Esophagus squamous epithelium (tissue), 5 donors: ENCODE measurements at places on chromosomes 5 and 9.

DNA sequence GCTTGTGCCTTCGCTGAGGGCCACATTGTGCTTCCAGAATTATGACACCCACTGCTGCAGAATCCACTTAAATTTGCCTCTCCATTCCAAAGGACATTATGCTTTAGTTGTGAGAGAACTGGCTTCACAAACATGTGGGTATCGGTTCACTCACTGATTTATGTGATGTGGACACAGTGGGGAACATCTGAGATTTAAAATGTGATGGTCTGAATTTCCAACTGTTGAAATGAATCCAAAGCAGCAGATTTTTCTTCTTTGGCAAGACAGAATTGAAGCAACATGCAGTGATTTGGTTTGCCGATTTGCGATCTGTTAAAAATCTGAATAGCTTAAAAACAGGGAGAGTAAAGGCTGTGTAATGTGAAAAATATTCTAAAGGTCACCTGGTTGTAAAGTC is 20.3 kb downstream of the PCSK5 start:
- no peak for DNase-seq

GRCh38 chr5:66241136-66241825 is 97.2 kb downstream of the SREK1 start:
- no peak for DNase-seq

GRCh38 chr5:65927503-65928321 is 1.3 kb downstream of the ERBIN start:
- no peak for DNase-seq

GRCh38 chr5:32302835-32303754 is 9.6 kb downstream of the MTMR12 start:
- DNase-seq, result no peak

DNA sequence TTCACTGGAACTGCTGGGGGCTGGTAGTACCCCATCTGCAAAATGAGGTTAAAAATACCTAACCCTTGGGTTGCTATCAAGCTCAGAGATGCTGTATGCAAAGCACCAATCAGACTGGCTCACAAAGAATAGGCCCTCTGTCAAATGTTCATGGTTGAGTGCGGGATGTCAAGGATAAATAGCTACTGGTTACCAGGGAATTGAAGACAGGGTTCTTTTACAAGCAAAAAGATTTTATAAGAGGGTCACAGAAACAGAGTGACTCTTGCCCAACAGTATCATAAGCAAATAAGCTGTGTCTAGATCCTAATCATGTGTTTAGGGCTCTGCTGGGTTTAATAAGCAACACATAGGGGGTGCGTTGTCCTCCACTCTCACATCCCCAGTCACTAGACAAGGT is 11.9 kb downstream of the SYK start:
- DNase-seq, result no peak

GRCh38 chr5:96219580-96220281 is 213.3 kb downstream of the PCSK1 start:
- DNase-seq, result no peak

GRCh38 chr9:79477955-79478771 is 93.6 kb upstream of the TLE4 start:
- DNase-seq, result no peak

GRCh38 chr9:123722378-123722777 is 207.5 kb downstream of the DENND1A start:
- no peak for DNase-seq

DNA sequence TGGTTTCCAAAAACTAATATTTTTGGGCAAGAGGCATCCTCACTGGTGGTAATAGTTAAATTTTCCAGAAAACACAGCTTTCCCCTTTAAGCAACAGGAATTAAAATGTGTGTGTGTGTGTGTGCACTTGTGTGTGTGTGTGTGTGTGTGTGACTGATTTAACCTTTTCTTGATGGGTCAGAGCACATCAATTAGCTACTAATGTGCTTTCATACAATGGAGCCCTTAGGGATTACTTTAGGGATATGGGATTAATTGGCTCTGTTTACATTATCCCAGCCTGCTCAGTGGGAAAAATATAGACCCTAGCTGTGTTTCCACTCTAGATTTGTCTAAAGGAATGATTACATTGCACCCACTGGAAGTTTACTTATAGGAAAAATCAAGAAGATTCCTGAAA is 6.5 kb downstream of the PLCXD3 start:
- DNase-seq, result no peak

DNA sequence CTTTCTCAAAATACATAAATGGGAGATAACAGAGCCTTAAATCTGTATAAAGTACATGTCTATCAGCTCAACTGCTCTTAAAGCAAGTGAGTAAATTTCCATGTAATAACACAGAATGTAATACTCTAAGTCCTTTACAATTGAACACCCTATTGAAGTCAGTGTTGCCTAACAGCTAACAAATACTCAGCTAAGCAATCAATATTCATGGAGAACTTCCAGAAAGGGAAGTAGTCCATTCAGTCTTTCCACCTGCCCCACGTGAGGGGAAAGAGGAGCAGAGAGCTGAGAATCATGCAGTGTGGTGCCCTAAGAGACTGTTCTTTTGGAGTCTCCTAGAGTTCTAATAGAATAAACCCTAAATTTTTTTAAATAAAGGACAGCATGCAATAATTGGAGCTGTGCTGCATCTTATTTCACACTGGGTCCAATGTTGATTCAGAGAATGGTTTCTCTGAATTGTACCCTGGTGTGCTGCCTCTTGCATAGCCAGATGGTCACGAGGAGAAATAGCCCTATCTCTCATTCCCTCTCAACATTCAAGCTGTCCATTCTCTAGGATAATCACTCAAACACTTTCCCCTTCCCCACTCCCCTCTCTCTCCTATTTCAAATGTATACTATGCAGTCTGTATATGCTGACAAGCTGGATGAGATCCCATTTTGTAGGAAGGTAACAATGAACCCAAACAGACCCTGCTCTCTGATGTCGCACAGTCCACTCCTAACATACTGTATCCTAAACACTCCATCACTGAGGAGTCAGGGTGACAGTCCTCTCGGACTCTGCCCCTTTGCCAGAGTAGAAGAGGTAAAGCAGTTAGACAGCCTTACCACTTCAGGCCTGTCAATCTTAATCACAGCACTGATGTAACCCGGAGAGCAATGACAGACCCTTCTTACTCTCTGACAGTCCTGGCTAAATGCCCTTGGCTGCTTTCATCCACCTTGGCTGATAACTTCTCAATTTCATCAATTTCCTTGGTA is 134.8 kb downstream of the EPB41L4A start:
- no peak for DNase-seq

DNA sequence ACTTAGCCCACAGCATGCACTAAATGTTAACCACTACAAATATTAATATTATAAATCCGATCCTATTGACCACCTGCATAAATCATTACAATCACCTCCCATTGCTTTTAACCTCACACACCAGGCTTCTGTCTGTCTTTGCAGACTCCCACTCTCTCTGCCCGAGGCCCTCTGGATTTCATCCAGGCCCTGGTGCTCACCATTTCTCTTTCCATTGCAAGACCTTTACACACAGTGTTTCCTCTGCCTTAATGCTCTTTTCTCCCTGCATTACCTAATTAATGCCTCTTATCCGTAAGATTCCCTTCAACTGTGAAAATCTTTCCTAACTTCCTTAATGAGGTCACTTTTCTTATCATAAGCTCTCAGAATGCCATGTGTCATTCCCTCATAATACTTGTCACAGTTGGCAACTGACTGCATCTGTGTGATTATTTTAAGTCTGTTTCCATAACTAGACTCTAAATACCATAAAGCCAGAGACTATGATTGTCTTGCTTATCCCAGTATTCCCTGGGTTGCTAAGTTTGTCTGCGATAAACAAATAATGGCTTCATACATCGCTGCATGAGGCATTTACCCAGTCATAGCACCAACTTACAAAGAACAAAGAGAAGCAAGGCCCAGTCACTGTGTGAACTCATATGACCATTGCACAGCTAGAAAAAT is 155.1 kb downstream of the CCDC192 start:
- no peak for DNase-seq

- no peak for DNase-seq
Observed at GRCh38 chr9:84891924-84892323, 222.4 kb downstream of the NTRK2 start.
